B cell (primary cell): ENCODE measurements at places on chromosomes 11 and 22. TPM values are rescaled to one million over a fixed set of nuclear protein-coding genes. Genes with fewer than 3 reads are reported as not detected.

Gene PTPRJ
- 20.0 and 20.3 TPM in 2 replicates for total RNA-seq

Gene MRTFA
- total RNA-seq = 82.6 and 87.6 TPM in 2 replicates

Gene KRTAP5-2
- total RNA-seq = not detected in 2 replicates

Gene HTR3B
- not detected in 2 replicates for total RNA-seq

GRCh38 chr11:111169367-111169766, 76.2 kb upstream of the POU2AF2 start:
- H3K4me1 ChIP-seq = peaks cover 4% of the 10 kb centered on the region
- no peak overlapping the region for H3K27ac ChIP-seq
- no peak for DNase-seq
- H3K4me3 ChIP-seq = no peak overlapping the region

Gene CALCB
- total RNA-seq = 1.3 and 1.8 TPM in 2 replicates

- DNase-seq = no peak
- no peak overlapping the region for H3K27ac ChIP-seq
- H3K36me3 ChIP-seq = peaks cover 13% of the 10 kb centered on the region
- H3K27me3 ChIP-seq = no peaks in the 10 kb centered on the region
- no peak overlapping the region for H3K4me3 ChIP-seq
Measured at GRCh38 chr22:23302171-23303002, 122.1 kb downstream of the BCR start.

GRCh38 chr11:68043029-68043348, 4.2 kb downstream of the TCIRG1 start:
- H3K4me1 ChIP-seq = peaks cover 35% of the 10 kb centered on the region
- no peaks in the 10 kb centered on the region for H3K27me3 ChIP-seq
- no peaks in the 10 kb centered on the region for H3K36me3 ChIP-seq
- no peak overlapping the region for H3K27ac ChIP-seq
- H3K4me3 ChIP-seq = no peak overlapping the region
- no peak for DNase-seq

Gene OR10G7
- total RNA-seq = not detected in 2 replicates

GRCh38 chr22:40728731-40729189, 49.5 kb downstream of the MCHR1 start:
- H3K27ac ChIP-seq = peak overlapping the region; percentile 3
- peaks cover 32% of the 10 kb centered on the region for H3K4me1 ChIP-seq
- DNase-seq = peak; percentile 56
- no peaks in the 10 kb centered on the region for H3K27me3 ChIP-seq
- H3K4me3 ChIP-seq = no peak overlapping the region

DNA sequence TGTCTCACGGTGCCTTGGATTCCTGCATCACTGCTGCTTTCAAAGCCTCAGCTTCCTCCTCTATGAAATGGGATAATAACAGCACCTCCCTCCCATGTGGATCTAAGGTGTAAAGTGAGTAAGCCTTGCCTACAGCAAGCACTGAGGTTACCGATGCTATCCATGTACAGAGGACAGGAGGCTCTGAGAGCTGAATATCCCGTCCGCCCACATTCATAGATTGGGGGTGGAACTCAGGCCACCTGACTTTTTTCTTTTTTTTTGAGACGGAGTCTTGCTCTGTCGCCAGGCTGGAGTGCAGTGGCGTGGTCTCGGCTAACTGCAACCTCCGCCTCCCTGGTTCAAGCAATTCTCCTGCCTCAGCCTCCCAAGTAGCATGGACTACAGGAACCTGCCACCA, 12.5 kb downstream of the PDGFB start:
- no peak for DNase-seq
- H3K4me1 ChIP-seq = peaks cover 42% of the 10 kb centered on the region
- H3K27ac ChIP-seq = no peak overlapping the region
- no peak overlapping the region for H3K4me3 ChIP-seq
- H3K36me3 ChIP-seq = no peaks in the 10 kb centered on the region
- H3K27me3 ChIP-seq = peaks cover 59% of the 10 kb centered on the region

Gene PHOX2A
- not detected in 2 replicates for total RNA-seq

- no peak overlapping the region for H3K4me3 ChIP-seq
- no peaks in the 10 kb centered on the region for H3K4me1 ChIP-seq
- H3K36me3 ChIP-seq = no peaks in the 10 kb centered on the region
- no peak for DNase-seq
Measured at GRCh38 chr11:126083829-126084607, 21.4 kb upstream of the CDON start.

DNA sequence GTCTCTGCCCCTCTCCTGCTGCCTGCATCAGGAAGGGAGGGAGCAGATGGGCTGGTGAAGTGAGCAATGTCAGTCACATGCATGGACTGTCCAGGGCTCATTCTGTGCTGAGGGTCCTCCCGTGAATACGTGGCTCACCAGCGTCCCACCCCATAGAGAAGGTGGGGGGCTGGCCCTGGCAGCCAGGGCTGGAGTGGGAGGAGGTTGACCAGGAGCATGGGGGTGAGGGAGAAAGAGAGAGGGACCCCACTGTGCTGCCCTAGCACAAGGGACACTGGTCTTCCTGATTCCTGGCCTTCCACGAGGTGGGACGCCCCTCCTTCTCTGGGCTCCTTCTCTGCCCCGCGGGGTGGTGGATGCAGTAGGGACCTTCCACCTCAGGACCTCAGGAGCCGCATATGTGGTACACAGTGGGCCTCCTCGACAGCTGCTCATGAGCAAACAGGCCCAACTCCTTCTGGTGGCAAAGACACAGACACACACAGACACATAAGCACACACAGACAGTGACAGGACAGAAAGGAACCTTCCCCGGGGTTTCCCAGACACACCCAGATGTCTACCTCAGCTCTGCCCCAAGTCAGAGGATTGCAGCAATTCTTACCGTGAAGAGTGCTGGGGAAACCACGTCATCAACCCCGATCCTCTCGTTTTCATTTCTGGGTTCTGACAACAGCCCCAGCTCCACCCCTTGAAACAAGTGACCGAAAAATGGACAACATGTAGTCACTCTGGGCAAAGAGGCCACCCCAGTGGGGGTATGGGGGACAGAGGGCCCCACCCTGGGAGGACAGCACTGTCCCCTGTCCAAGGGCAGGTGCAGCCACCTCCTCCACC, 3.6 kb upstream of the APOBEC3A start:
- no peak overlapping the region for H3K27ac ChIP-seq
- no peaks in the 10 kb centered on the region for H3K4me1 ChIP-seq
- no peak overlapping the region for H3K4me3 ChIP-seq
